ENCODE measurements at places on chromosomes 3 and 15.

DNA sequence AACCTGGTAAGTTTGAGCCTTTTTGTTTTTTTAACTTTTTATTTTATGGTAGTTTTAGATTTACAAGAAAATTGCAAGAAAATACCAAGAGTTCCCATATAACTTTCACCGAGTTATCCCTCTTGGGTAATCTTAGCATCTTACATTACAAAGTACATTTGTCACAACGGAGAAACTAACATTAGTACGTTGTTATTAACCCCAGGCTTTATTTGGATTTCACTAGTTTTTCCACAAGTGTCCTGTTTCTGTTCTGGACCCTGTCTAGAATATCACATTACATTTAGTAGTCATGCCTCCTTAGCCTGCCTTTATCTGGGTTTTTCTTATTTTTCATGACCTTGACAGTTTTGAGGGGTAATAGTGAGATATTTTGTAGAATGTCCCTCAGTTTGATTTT lies 53.5 kb upstream of the KPNA4 start:
- H3K27me3 ChIP-seq = peaks cover 11% of the 10 kb centered on the region
- no peak overlapping the region for H3K27ac ChIP-seq
- H3K4me3 ChIP-seq = no peak overlapping the region
- no peaks in the 10 kb centered on the region for H3K36me3 ChIP-seq
- no peaks in the 10 kb centered on the region for H3K4me1 ChIP-seq

DNA sequence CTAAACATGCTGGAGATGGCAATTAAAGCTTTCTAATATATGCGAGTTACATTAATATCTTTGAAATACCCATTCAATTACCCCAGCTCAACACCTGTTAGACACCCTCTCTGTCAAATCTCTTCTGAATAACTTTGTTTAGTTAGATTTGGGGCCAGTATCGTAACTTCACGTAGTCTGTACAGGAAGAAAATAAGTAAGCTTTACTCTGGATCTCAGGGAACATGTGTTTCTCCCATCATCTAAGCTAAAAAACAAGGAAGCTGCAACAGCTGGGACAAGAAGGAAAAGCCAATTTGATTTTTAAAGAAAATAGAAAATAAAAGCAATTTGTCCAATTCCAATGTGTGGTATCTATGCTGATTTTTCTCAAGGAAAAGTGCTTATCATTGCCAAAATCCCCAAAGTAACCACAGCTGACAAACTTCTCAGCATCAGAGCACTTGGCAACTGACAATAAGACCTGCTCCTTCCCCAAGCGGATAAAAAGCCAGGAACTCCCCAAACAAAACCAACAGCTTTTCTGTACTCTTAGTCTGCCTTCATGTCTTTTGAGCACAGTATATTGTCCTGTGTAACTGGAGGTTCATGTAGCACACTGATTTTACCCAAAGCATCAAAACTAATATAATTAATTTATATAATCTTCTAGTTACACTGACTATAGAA lies 279.1 kb downstream of the ZBTB20 start:
- peaks cover 11% of the 10 kb centered on the region for H3K4me1 ChIP-seq
- H3K4me3 ChIP-seq = no peak overlapping the region
- H3K27me3 ChIP-seq = no peaks in the 10 kb centered on the region
- H3K27ac ChIP-seq = no peak overlapping the region
- H3K36me3 ChIP-seq = no peaks in the 10 kb centered on the region

DNA sequence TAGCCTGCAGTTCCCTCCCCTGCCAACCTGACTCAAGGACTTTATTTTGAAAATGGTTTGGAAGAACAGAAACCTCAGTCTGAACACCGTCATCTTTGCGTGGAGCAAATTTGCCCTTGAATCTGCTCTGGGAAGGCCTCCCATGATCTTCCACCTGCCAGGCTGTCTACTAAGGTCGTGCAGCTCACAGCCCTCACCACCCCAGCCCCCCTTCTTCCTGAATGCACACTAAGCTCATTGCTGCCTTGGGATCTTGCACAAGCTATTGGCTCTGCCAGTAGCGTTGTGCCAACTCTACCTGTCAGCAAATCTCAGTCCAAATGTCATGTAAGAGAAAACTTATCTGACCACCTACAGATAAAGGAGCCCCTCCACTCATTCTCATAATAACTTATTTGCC lies 141.5 kb downstream of the USP13 start:
- no peaks in the 10 kb centered on the region for H3K4me1 ChIP-seq
- no peak overlapping the region for H3K27ac ChIP-seq
- H3K27me3 ChIP-seq = peaks cover 2% of the 10 kb centered on the region
- no peaks in the 10 kb centered on the region for H3K36me3 ChIP-seq
- DNase-seq = no peak

DNA sequence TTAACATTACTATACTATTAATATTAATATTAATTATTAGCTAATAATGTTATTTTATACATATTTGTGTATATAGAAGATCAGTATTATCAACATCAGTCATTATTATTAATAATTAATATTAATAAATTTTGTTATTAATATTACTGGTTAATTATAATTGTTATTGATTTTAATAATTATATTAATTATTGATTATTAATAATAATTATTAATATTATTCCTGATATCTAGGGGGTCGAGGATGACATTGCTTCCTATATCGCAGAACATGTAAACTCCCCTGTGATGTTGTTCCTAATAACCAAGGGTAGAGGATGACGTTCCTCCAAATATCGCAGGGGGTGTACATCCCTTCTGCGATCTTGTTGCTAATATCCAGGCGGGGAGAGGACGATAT lies 17.3 kb upstream of the BMF start:
- H3K36me3 ChIP-seq = no peaks in the 10 kb centered on the region
- H3K27me3 ChIP-seq = peaks cover 8% of the 10 kb centered on the region
- no peak overlapping the region for H3K27ac ChIP-seq
- H3K4me3 ChIP-seq = no peak overlapping the region
- H3K4me1 ChIP-seq = no peaks in the 10 kb centered on the region
